Inflammatory macrophage treated with lipopolysaccharide for 1 hour (primary cell): ENCODE measurements at places on chromosomes 5 and 9.

DNA sequence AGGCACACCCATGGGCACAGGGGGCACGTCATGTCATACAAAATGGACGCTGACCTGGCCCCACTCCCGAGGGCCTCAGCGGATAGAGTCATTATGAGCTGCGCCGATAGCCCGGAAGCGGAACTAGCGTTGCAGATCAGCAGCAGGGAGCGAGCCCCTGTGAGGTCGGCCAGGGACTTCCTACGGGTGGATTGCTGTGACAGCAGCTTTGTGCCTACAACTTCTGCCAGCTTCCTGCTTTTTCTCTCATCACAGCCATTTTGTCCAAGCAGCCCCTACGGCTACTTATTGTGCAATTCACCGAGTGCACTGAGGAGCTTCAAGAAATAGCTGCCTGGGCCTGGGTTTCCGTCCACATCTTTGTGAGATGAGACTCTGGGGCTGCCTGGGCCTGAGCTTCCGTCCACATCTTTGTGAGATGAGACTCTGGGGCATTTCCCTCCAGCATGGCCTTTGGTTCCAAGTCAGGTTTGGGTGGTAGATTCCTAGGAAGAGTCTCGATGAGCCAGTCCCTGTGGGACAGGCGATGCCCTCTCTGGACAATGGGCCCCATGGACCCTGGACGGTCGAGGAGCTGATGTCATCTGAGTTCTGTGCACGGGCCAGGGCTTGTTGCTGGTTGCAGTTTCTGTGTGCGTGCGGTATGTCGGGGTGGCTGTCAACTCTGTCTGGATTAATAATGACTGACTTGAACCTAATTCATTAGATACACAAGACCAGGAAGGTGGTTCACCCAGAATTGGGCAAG is 67.0 kb upstream of the GNE start:
- peak; percentile 22 for DNase-seq

DNA sequence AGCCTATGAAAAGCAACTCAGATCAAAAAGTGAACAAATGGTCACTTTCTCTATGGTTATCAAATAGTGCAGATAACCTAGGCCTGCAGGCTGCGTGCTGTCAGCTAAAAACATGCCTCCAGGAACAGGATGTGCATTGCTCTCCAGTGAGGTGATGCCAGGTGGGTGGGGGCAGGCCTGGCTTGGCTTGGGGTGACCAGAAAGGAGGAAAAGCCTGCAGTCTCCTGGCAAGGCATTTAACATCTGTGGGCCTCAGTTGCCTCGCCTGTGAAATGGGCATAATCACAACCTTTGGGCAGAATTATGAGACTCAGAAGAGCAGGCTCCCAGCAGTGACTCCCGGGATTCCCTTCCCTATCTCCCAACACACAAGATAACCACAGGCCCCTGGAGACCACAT is 135.9 kb downstream of the COL23A1 start:
- no peak for DNase-seq

DNA sequence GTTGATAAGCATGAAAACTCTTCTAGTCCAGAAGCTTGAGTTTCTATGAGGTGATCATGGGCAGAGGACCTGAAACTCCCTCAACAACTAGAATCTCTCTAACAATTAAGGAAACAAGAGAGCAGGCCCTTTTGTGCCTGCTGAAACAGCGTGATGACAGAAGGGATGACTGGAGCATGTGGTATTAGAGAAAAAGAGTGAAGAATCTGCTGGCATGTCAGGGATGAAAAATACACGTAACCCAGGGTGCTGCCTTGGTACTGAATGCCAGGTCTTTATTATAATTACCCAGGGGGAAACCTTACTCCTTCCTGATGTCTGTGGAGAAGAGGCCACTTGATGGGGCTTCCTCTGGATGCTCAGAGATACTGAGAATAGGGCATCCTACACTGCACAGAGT is 167.8 kb downstream of the CRB2 start:
- no peak for DNase-seq

- no peak for DNase-seq
These were observed 114.1 kb upstream of the PANK3 start for GRCh38 chr5:168693297-168693696.

GRCh38 chr5:5424736-5425135 is 2.3 kb downstream of the ICE1 start:
- no peak for DNase-seq

DNA sequence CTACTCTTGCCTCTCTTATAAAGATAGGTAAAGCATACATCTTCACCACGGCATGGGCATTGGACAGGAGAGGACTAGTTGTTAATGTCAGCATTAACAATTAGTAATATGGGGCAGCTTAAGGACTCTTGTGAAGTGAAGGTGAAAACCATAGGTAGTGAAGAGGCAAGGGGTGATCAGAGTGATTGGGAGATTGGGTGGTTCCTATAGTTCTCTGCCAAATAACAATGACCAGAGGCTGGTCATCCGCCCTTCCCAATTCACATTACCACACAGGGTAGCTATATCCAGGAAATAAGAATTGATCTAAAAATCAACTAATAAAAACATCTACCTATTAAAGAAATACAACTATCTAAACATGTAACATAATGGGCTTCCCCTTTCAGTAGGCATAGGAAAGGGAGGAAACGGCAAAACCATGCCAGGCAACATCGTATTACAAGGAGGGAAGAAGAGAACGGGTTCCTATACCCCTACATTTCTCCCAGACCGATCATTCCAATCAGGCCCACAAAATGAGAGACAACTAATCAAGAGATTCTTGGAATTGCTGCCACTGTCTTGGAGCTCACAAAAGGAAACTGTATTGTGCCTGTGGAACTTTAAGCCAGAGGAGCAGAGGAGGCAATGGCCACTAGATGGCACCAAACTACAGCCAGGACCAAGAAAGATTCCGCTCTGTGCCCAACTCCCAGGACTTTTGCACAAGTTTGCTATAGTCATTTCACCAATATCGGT is 121.6 kb downstream of the FBXL17 start:
- peak; percentile 89 for DNase-seq

DNA sequence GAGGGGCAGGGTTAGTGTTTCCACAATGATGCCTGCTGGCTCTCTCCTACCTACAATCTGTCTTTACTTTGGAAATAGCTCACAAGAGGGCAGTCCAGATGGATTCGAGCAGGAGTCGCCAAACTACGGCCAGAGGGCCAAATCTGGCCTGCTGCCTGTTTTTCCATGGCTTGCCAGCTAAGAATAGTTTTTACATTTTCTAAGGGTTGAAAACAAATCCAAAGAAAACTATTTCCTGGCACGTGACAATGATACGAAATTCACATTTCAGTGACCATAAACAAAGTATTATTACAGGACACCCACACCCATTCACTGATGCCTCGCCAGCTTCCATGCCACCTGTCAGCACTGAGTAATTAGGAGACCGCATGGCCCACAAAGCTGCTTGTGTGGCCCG is 162.9 kb upstream of the WWC1 start:
- no peak for DNase-seq

- DNase-seq = no peak
These were observed 542.1 kb upstream of the ARRDC3 start for GRCh38 chr5:91925249-91925648.

- DNase-seq = no peak
These were observed 2.5 kb downstream of the TGFBR1 start for GRCh38 chr9:99107421-99107820.

GRCh38 chr5:176658817-176659511 is 11.7 kb downstream of the TSPAN17 start:
- DNase-seq = peak; percentile 46

DNA sequence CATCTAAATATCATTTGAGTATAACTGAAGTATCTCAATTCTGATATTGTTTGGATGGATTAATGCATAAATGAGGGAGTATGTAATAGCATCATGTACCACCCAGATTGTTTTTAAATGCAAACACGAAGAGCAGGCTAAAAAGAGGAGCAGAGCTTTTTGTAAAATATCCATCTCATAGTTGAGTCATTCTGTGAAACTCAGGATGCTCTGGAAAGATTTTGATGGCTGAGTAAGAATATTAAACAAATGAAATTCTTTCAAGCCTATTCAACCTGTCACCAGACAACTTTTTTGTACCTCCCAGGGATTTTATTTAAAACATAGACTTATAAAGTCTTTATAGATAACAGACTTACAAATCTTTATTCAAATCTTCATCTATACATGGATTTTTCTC is 625.9 kb downstream of the TLE4 start:
- no peak for DNase-seq

GRCh38 chr9:128361986-128362646 is 9.1 kb upstream of the URM1 start:
- peak; percentile 82 for DNase-seq

GRCh38 chr5:56269216-56269927 is 36.2 kb upstream of the ANKRD55 start:
- DNase-seq = peak; percentile 85

DNA sequence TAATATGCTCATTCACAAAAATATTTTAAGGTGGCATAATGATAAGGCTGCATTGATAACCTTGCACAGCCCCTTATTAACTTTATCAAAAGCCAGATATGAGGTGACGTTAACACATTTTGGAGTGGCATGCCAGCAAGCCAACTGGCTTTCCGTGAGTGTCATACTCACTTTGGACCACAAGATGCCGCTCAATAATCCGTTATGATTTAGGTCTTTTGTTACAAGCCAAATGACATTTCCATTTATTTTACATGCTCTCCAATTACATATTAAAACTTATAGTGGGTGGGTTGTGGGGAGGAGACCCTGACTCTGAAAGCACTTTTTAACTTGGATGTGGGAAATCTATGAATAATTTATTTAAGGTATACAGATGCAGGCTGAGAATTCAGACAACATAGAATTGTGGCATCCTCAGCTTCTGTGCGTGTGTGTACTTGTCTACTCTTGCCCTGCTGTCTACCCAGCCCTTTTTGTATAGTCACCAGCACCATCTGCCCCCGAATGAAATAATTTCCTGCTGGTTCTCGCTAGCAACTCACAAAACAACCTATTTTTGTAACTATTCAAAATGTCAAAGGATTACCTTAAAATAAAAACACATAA is 305.1 kb downstream of the PSAT1 start:
- peak; percentile 75 for DNase-seq

GRCh38 chr5:133653760-133654049 is 41.4 kb upstream of the FSTL4 start:
- DNase-seq = no peak

GRCh38 chr9:100534401-100534800 is 43.5 kb upstream of the CAVIN4 start:
- DNase-seq = no peak

GRCh38 chr9:33374634-33375237 is 27.6 kb downstream of the AQP7 start:
- peak; percentile 61 for DNase-seq

DNA sequence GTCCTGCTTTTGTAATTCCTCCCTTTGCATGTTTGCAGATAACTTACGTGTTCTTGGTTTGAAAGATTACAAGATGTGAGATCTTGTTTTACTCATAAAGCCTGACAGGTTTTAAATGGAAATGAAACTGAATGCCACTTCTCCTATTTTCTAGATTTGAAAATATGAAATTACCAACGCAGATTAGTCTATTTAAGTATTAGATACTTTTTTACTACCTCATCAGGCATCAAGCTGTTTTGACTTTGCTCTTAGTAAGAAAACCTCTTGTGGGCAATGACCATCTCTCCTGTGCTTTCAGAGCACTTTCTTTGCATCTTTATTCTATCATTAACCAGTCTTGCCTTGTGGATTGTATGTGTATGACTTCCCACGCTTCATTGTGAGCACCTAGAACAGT is 3.5 kb downstream of the DMXL1 start:
- peak; percentile 30 for DNase-seq

- DNase-seq = no peak
These were observed 44.7 kb downstream of the EXOSC2 start for GRCh38 chr9:130738281-130738680.

DNA sequence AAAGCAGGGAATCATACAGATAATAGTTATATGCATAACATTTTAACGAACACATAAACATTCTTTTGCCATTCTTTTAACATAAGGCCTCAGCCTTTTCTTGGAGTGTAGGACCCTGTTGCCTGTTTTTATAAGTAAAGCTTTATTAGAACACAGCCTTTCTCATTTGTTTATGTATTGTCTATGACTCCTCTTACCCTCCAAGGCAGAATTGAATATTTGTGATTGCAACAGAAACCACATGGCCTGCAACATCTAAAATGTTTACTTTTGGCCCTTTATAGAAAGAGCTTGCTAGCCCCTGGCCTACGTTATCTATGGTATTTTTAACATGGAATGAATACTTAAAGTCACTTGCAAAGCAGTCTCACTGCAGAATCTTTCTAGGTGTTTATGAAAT is 2.6 kb downstream of the SLC31A1 start:
- no peak for DNase-seq

DNA sequence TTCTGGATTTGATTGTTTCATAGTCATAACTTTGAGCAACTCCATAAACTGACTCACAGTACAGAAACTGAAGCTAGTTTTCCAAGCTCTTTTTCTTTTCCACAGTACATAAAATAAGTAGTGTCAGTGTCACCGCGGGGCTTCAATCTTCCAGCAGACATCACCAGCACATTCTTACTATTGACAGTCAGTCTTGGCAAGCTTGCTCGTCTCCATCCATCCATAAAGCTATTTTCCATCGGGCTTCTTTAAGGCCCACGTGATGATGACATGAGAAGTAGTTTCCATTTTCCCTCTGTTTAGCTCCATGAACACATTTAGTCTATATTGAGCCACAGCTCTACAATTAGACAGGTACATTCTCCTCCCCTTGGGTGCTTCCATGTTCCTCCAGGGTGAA is 443.4 kb downstream of the KDM4C start:
- no peak for DNase-seq

GRCh38 chr9:84235511-84235910 is 105.0 kb downstream of the SLC28A3 start:
- DNase-seq = no peak

GRCh38 chr9:101098392-101098791 is 69.9 kb downstream of the PLPPR1 start:
- no peak for DNase-seq

GRCh38 chr5:170795154-170795553 is 11.6 kb downstream of the GABRP start:
- no peak for DNase-seq

DNA sequence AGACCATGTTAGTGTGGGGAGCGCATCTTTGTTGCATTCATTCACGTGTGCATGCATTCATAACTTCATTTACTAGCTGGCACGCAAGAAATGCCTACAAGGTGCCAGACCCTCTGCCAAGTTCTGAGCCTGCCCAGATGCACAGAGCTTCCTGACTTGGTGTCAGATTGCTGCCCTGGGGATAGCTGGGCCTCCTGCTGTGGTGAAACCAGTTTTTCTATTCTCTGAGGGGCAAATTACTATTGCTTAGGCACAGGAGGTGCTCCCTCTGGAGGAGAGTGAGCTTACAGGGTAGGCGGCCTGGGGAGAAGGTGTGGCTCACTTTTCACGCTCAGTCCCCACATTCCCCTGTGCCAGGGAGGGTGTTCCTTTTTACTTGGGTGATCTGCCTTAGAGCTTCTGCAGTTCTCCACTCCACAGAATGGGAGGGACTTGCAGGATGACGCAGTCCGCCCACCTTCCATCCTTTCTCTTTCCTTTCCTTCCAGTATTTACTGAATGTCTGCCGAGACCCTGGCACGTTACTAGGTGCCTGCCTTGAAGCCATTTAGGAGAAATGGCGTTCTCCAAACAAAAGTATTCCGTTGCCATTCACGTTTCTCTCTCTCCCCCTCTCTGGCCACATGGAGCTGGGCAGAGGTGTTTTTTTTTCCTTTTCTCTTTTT is 27.9 kb upstream of the CTNNA1 start:
- DNase-seq = no peak
